ENCODE measurements at places on chromosomes 4 and X.

GRCh38 chr4:73281396-73281795, 22.8 kb upstream of the ANKRD17 start:
- no peak for DNase-seq

GRCh38 chr4:106017975-106018374, 122.7 kb downstream of the NPNT start:
- no peak for DNase-seq

- DNase-seq = no peak
Measured at GRCh38 chr4:144518181-144518895, 127.6 kb upstream of the HHIP start.

GRCh38 chr4:148737061-148737770, 295.0 kb upstream of the NR3C2 start:
- no peak for DNase-seq

DNA sequence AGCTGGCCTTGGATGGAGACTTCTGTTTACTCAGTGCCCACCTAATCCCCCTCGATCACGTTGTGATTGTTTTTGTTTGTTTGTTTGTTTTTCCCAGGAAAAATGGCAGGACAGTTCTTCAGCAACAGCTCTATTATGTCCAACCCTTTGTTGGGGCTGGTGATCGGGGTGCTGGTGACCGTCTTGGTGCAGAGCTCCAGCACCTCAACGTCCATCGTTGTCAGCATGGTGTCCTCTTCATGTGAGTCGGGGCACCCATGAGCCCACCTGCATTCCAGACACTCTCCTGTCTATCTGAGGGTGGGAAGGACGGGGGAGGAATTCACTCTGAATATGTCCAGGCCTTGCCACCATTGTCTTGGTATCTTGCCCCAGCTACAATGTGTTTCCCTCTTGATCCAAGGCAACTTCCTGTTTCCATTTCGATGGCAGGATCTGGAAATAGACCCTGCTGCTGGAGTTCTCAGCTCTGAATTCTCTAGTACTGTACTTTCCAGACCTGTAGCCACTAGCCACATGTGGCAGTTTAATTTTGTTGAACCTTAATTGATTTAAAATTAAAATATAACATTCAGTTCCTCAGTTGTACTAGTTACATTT, 10.5 kb downstream of the SLC34A2 start:
- DNase-seq = no peak

DNA sequence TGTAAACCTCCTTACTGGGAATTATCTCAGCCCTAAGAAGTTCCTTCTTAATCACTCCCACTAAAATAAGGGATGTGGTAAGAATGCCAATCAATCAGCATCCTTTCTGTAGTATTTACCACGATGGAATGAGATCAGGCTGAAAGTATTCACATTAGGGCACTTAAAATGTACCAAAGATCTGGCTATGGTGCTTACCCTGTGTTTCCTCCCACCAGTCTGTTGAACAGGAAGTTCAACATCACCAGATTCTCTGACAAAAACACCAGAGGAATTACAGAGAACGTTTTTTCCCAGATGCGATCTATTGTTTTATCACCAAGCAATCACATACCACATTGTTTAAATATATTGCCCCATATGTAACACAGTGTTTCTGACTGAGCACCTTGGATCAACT, 2.1 kb upstream of the CLCN3 start:
- DNase-seq = no peak

DNA sequence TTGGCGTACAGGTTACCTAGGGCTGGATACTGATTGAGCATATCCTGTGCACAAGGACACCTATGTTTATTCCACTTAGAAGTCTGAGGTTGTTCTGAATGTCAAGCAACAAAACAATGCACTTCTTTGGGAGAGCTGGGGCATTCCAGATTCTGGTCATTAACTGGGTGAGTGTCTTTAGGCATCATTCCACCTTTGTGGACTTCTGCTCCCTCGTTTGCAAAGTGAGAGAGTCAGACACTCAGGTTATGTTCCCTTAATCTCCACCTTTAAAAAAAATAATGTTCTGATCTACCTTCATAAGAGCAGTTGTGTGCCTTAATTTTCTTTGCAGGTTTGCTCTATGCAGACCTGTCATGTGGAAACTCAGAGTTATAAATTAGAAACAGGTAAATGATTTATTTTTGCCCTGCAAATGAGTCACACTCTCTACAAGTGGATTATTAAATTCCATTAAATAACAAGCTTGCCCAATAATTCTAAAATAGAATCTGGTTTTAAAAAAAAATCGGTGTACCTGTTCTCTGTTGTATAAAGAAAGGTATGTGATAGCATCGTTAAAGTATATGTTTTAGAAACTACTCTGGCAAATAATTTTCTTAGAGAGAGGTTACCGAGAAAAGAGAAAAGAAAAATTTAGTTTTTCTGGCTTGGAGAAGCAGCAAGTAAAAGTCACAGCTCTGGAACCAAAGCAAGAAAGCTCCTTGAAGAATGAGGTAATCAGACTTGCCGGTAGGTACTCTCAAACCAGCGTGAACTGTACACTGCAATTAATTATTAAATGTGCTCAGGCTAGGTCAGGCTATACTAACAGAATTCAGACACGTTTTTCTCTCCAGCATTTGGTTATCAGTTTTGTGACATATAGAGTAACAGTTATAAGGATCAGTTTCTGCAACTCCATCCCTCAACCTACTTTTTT, 93.2 kb downstream of the SORBS2 start:
- peak; percentile 55 for DNase-seq

GRCh38 chr4:87540146-87541058, 11.2 kb upstream of the SPARCL1 start:
- DNase-seq = no peak

- DNase-seq = peak; percentile 26
Measured at GRCh38 chr4:56909086-56909894, 1.6 kb downstream of the REST start.

DNA sequence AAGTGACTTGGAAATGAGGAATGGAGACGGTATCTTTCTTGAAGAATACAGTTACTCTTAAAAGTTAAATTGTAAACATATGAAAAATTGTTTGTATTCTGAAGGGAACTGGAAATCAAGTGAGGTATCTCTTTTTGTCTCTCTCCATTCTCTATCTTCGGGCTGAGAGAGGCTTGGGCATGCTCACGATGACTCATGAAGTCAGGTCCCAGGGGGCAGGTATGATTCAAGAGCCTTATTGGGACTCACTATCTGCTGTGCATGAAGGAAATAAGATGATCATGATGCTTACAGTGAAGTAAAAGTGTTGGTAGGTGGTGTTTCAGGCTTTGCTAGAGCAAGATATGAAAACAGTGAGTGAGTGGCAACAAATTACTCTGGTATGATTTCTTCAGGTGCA, 200.4 kb upstream of the PITX2 start:
- DNase-seq = no peak

DNA sequence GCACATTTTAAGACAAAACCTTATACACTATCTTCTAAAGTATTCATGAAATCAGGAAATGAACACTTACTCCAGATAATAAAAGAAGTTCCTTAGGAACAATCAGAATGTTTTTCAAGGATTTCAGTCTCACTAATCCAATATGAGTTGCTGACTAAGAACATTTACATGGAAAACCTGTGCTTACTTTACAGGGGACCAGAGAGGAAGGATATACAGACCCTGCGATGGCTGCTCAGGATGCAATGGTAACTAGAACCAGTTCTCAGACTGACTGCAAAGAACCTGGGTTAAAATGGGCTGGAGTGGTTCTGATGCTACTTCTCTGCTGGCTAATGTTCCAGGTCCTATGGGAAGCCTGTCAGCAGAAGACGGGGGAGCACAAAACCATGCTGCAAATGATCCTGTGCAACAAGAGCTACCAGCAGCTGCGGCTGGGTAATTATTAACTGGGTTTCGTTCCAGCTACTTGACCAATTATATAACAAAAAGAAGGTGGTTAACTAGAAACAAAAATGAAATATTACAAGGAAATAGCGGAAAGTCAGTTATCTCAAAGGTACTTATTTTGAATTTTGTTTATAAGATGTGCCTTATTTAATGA, 85.3 kb downstream of the ANXA10 start:
- DNase-seq = peak; percentile 41

DNA sequence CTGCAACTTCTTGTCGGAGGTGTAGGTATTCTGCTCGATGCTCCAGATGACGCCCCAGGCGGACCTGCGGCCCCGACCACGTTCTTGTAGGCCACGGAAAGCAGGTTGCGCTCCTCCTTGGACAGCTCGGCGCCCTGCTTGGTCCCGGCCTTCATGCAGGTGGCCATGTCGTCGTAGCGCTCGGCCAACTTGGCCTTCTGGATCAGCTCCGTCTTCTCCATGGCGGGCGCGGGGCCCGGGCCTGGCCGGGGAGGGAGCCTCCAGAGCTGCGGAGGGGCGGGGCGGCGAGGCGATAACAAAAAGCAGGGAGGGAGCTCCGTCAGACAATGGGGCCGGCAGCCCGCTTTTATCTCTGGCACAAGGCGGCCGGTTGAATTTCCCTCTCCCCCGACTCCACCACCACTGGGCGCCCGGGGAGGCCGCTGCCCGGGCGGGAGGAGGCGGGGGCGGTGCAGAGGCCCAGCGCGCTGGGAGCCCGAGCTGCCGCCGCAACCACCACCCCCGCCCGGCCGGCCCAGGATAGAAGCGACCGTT, 28.3 kb upstream of the DRP2 start:
- no peak for DNase-seq

DNA sequence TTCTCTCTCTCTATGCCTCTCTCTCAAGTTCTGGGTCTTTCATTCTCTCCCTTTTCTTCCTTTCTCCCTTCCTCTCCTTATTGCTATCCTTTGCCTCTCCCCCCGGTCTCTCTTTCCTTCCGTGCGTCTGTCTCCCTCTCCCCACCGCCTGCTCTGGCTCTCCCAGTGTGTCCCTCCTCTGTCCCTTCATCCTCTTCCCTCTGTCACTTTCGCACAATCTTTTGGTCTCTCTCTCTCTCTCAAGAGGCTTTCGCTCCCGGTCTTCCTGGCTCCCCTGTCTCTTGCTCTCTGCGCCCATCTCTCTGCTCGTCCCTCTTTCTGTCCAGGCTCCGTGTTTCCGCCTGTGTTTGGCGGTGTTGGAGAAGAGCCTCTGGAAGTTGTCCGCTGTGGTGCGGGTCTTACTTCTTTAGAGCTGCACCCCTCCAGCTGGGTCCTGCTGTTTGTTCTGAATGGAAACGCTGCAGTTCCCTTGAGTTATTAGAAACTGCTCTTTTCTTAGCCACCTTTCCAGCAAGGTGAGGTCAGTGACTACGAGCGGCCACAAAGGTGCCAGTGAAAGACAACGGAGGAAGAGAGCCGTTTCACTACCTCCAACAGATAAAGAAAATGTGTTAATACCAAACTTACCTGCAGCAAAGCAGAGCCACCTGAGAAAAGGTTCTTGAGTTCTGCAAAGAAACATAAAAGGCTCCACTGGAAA, 1.1 kb downstream of the BMPR1B start:
- DNase-seq = peak; percentile 53

DNA sequence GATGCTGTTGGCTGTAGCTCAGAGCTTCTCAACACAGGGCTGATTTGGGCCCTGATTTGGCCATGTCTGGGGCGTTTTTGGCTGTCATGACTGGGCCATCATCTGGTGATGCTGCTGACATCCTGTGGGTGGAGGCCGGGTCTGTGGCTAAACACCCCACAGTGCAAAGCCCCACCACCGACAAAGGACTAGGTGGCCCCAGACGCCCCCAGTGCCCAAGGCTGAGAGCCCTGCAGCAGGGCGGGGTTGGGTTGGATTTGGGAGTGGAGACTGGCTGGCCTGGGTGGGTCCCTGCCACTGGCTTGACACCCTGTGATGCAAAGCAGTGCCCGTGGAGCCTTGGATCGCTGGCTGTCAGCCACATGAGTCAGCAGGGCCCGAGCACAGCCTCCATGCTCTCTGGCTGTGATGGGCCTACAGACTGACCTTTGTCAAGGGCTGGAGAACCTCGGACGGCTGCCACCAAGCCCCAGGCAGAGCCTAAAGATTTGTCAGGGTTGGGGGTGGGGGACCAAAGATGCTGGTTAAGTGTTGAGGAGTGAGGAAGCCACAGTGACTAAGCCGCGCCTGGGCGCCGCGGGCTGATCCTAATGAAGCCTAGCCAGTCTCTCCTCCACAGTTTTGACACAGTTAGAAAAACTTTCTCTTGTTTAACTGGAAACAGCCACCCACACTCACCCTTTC, 28.3 kb downstream of the CYTL1 start:
- DNase-seq = peak; percentile 91

GRCh38 chr4:6342530-6343293, 73.1 kb downstream of the WFS1 start:
- no peak for DNase-seq

- no peak for DNase-seq
Measured at GRCh38 chrX:9141496-9141895, 107.6 kb upstream of the FAM9B start.

DNA sequence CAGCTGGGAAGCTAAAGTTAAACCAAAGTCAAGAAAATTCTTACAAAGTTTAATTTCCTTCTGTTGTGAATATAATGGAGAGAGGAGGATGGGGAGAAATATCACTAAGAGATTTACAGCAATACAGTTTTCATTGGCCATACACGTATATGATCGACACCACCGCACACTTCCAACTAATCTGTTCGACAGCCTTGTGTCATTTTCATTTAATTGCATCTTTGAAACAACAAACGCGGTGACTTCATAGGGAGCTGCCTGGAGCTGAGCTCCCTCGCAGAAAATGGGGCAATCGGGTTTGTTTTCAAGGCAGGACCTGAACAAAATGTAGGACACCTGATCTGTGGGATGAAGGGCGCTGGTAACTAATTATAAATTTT, 1.3 kb downstream of the PTPN13 start:
- DNase-seq = no peak

DNA sequence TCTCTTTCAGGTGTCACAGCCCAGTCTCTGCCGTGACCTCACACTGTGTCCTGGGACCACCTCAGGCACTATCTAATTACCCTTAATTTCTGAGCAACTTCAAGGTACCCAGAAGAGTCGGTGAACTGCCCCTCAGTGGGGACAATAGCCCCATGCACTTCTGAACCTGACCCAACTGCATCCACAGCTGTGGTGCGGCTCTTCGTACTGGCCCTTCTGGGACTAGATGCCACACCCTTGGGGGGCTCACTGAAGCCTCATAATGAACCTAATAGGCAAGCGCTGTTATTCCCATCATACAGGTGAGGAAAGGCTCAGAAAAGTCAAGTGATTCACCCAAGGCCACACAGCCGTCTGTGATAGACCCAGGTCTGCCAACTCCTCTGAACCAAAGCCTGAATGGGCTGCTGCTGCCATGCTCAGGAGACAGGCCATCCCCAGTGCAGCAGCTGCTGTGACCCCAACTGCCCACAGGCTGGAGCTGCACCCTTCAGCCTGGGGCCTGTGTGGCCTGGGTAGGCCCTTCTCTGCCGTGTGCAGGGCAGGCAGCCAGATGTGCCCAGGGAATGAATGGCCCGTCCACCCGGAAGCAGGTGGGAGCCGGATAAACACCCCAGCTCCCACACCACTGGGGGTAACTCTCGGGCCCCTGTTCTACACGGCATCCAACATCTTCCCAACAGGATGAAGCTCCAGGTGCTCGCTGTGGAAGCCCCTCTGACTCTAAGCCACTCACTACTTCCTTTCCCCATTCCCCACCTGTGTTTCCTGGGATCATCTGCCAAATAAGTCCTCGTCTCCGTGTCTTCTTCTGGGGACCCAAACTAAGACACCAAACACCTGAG, 35.9 kb downstream of the HMX1 start:
- DNase-seq = no peak

GRCh38 chr4:174467107-174467506, 55.2 kb downstream of the HPGD start:
- DNase-seq = no peak

Data from Caki2 (cell line).